ENCODE measurements at places on chromosomes 13 and 19.

DNA sequence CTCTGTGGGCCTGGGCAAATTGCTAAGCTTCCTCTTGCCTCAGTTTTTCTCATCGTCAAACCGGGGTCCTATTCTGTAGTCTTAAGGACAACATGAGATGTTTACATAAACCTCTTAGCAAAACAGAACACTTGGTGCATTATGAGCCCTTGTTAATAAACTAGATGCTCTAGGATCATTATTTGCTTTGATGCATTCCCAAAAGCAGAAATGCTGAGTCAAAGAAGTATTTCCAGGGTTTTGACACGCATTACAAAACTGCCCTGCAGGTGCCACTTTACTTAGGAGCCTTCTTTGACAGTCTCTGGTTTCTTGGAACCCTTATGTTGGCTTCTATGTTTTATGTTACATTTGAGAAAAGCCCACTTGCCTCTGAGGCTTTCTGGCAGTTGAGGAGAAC, 12.1 kb downstream of the AKAP11 start:
- no peak for DNase-seq

DNA sequence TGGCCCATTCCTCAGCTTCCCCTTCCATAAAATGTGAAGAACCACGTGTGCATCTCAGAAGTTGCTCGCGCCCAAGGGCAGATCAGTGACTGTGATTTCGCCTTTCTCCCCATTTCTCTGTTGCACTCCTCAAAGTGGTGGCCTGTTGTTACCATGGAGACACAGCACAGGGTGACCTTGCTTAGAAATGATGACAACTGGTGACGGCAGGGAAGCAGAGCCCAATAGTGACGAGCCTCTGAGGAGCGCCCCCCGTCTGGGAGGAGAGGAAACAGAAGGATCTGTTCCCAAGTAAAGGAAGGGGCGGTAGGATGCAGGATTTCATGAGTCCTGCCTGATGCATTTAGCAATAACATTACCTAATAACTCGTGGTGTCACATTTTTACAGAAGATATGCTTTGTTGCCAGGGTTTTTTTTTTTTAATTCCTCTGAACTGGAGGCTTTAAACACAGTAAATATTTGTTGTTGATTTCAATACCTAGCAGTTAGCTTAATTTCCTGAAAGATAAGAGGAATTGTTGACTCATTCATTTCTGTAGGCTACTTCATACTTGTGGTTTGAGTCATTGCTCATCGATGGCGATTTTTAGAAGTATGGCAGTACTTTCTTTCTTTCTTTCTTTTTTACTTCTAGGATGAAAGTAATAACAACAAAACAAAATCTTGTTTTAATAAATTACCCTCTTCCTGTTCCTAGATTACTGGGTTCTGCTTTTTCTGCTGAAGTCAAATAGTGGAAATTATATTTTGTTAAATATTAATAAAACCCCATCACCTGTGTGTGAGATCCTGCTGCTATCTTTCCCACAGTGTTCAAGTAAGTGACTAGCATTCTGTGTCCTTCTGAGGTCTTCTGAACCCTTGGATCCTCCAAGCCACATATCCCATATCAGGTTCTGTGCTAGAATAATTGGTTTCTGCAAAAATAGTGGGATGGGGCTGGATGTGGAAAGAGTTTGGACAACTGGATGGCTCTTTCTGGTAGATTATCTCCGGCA, 36.0 kb downstream of the MBNL2 start:
- DNase-seq = no peak

GRCh38 chr19:45876411-45877197, 9.3 kb downstream of the IRF2BP1 start:
- DNase-seq = no peak

DNA sequence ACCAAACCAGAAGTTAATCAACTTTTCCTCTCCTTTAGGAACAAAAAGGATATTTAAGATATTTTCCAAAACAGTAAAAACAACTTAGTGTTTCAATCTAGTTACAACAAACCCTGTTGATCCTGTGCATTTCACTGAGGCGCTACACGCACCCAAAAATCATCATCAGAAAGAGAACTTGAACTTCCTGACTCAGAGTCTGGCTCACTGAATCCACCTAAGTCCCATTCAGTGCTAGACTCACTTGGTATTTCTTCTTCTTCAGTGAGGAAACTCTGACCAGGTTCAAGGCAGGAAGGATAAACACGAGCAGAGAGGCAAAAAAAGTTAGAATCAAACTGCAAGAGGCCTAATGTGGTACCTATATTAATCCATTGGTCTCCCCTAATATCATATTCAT, 2.2 kb downstream of the KBTBD6 start:
- no peak for DNase-seq

DNA sequence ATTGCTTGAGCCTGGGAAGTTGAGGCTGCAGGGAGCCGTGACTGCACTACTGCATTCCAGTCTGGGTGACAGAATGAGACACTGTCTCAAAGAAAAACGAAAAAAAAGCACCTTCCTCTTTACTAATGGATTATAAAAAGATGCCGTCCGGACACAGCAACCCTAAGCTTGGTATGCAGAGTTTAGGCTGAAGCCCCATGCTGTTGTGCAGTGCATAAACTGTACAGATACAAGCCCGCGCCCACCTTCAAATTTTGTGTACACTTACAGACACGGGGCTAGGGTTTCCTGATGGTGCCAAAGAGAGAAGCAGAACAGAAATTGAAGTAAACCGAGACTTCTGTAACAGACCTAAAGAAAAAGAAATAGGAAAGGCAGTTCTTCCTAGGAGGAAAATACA, 9.0 kb downstream of the LPAR6 start:
- DNase-seq = no peak

DNA sequence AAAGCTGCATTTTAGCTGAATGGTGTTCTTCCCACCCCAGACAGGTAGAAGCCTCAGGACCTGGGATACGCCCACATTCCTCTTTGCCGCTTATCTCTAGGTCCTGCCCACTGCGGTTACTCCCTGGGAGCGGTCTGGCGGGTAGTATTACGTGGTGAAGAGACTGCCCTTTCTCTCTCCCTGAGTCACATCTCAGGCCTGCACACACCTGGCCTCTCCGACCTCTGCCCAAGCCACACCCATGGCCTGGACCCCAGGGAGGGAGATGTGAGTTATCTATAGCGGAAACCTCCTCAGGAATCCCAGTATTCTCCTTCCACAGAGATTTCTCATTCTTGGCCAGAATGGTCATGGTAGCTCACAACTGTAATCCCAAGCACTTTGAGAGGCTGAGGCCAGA, 17.3 kb downstream of the RHPN2 start:
- DNase-seq = no peak

DNA sequence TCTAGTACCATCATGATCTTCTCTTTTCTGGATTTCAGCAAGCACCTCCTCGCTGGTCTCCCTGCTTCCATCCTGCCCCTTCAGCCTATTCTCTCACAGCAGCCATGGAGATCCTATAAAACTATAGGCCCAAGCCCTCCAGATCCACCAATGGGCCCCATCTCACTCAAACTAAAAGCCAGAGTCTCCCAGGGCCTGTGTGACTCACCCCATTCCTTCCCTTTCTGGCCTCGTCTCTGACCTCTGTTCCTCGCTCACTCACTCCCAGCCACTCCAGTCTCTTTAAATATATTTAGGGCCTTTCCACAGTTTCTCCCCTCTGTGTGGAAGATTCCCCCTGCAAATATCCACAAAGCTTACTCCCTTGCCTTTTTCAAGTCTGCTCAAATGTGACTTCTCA, 89.7 kb downstream of the HSPH1 start:
- DNase-seq = no peak

GRCh38 chr19:3161453-3161852, 17.1 kb upstream of the S1PR4 start:
- DNase-seq = no peak

DNA sequence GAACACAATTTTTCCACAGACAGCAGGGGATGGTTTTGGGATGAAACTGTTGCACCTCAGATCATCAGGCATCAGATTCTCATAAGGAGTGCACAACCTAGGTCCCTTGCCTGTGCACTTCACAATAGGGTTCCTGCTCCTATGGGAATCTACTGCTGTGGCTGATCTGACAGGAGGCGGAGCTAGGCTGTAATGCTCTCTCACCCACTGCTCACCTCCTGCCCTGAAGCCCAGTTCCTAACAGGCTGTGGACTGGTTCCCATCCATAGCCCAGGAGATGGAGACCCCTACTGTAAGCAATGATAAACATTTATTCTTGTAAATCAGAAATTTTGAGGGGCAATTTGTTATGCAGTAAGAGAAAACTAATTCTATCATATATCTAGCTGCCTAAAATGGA, 1234.7 kb downstream of the SLITRK1 start:
- DNase-seq = no peak

DNA sequence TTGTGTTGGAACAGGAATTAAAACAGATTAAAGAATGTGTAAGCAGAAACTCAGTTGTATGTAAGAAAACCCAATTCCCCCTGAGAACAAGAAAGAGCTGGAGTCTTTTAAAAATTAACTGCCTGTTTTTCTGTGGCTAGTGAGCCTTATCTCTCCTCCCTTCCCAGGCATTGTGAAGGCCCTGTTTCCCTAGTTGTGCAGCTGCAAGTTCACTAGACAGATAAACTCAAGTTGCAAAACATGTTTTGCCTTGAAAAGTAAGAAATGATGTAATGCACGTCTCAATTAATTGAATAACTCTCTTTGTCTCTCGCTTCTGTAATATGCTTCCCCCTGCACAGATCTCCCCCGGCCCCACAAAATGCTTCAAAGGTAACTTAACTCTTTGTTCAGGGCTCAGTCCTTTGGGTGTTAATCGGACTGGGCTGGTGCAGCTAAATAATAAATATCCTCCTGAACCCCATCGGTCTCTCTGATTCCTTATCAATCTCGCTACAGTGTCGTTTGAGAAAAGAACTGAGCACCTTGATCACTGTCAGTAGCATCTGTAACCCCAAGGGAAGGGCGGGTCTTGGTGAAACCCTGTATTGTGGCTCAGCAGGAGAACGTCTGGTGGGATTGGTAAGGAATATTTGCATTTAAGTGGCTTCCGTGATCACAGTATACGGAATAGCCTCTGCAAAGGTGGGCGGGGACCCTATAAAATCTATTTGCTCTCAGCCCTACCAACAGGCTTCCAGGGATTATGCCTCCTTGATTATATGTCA, 1.6 kb upstream of the ZNF556 start:
- DNase-seq = no peak

- DNase-seq = no peak
These were observed 13.0 kb downstream of the RBM26 start for GRCh38 chr13:79392882-79393563.

DNA sequence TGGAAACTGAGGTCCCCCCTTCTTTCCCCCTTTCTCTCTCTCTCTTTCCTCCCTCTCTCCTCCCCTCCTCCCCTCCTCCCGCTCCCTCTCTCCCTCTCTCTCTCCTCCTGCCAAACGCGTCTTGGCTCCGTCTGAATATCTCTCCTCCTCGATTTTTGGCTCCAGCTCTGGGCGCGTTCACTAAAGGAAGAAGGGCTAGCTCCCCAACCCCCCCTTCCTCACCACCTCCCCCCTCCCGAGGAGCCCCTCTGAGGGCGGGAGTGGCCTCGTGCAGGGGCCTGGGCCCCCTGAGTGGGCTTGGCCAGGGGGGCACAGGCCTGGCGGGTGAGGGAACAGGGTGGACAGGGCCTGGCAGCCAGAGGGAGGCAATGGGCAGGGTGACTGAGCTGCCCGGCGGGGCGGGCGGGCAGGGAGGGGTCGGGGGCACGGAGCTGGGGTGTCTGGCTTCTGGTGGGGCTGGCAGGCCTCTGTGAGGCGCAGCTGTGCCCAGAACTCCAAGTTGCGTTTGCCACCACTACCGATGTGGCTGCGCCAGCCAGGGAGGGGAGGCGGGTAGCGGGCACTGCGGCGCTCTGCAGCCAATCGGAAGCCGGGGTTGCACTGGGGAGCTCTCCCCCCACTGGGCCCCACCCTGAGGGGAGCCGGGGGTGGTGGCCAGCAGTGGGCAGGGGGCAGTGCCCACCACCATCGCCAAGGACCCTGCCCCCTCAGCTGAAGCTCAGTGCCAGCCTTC, 7.1 kb downstream of the NFIX start:
- no peak for DNase-seq

DNA sequence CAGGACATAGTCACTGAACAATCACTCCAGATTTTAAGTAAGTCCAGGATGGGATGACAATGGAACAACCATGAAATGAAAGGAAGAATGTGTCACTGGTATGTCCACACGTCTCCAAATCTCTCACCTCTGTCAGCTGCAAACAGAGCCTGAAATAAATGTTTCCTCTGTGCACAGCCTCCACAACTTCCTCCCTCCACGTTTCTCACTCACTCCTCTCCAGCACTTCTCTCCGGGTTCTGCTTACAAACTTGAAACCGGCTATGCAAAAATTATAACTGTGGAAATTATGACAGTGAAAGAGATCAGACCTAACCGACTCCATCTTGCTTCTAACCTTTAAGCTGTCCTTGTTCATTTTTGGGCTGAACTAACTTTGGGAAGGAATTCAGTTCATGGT, 35.0 kb upstream of the ALOX5AP start:
- DNase-seq = no peak

- DNase-seq = no peak
These were observed 19.7 kb upstream of the JUND start for GRCh38 chr19:18300930-18301717.

DNA sequence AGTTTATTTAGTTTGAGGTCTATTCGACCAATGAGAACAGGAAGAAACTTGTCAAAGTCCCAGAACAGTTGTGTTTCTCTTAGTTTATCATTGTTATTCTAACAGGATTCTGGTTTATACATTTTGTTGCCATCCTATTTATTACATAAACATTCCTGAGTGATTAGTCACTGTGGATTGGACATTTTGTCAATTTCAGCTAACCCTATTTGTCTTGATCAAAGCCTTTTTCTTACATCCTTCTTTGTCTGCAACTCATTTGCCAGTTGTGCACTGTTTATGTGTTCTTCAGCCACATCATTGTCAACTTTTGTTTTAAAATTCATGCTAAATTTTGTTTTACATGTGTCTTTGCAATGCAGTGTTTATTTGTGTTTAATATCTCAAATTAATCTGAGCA, 886.0 kb upstream of the SLC10A2 start:
- DNase-seq = no peak

GRCh38 chr13:58324161-58324560, 692.6 kb downstream of the PCDH17 start:
- no peak for DNase-seq

GRCh38 chr19:5103061-5103701, 134.3 kb downstream of the KDM4B start:
- no peak for DNase-seq

GRCh38 chr13:63671296-63671695, 2255.6 kb upstream of the PCDH20 start:
- DNase-seq = no peak

DNA sequence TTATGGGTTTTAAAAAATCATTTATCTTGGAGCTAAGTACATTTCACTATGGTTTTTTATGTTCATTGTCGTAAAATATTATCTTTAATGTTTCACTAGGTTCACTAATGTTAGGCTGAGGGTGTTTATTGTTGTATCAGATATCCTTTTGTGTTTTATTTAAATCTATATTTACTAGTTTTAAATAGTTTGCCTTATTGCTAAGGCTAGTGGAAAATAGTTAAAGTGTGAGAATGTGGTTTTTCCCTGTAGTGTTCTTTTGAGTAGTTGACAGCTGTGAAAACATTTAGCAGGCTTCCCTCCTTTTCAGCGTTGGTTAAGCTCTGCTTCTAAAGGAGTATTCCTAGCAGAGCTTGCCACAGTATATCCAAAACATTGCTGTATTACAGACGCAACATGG, 139.0 kb downstream of the TM9SF2 start:
- no peak for DNase-seq
